Endothelial cell of umbilical vein (primary cell): ENCODE measurements at places on chromosomes 1 and 21. TPM values are rescaled to one million over a fixed set of nuclear protein-coding genes. Genes with fewer than 3 reads are reported as not detected.
A peak's percentile ranks its signal among the peaks of the same experiment; 100 is the strongest.

The MSH4 gene
- 0.01 TPM in 1 of 2 replicates, not detected in the other for polyA plus RNA-seq

DNA sequence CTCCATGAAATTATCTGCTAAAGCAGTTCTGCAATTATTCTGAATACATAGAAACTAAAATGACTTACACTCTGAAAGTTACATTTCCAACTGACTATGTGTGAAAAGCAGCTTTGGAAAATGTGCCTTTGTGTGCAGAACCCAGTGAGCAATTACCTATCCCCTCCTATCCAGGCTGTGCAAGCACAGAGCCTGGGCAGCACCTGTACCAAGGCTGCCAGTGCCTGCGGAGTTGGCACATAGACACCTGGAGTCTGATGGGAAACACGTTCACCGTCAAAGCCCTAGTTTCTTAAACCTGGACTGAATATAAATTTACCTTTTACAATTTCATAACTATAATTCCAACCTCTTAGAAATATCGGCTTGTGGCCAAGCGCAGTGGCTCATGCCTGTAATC lies 307.3 kb downstream of the KCNH1 start:
- DNase-seq, result no peak
- H3K4me3 ChIP-seq, result no peak overlapping the region
- H3K27ac ChIP-seq, result no peak overlapping the region
- H3K4me1 ChIP-seq, result no peaks in the 10 kb centered on the region

GRCh38 chr1:111992476-111992875 lies 3.0 kb upstream of the KCND3 start:
- no peaks in the 10 kb centered on the region for H3K4me1 ChIP-seq
- no peak overlapping the region for H3K27ac ChIP-seq
- H3K27me3 ChIP-seq, result peaks cover 44% of the 10 kb centered on the region
- no peak for DNase-seq

The PDPN gene
- polyA plus RNA-seq, result not detected in 2 replicates

- DNase-seq, result no peak
- no peaks in the 10 kb centered on the region for H3K4me1 ChIP-seq
- no peak within 1 kb of the TSS for H3K4me3 ChIP-seq
- H3K27me3 ChIP-seq, result no peaks in the 10 kb centered on the region
Observed at GRCh38 chr1:109539676-109540075, at the start of gene GPR61. Gene GPR61, plus strand, starts transcription at chr1:109539872. Its CDS starts 3,151 bp downstream, at chr1:109543023.

DNA sequence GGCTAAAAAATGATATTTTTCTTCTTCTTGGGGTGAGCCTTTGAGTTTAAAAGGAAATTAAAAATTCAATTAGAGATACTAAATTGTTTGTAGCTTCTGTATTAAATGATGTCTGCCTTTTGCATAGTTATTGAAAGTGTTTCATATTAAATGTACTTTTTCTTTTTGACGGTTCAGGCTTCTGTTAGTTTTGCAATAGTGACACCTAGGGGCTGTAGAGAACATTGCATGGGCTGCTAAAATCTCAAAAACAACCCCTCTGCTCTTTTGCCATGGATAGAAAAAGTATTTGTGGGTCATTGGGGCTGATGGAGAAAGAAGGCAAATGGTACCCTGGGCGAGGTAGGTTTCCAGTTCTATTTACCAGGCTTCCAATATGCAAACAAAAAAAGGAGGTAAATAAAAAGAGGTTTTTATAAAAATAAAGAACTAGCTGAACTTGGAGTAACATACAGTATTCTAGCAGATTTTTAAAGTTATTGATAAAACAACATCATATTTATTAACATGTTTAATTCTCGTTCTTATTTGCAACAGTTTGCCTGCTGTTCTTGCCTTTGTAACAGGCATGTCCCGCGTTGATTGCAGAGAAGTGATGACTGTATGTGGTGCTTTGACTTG lies 115.4 kb upstream of the HOOK1 start:
- peaks cover 4% of the 10 kb centered on the region for H3K4me1 ChIP-seq
- H3K27me3 ChIP-seq, result no peaks in the 10 kb centered on the region

GRCh38 chr1:224064150-224064549 lies 49.8 kb upstream of the FBXO28 start:
- no peaks in the 10 kb centered on the region for H3K27me3 ChIP-seq
- no peak for DNase-seq

The OR2T11 gene
- not detected in 2 replicates for polyA plus RNA-seq

DNA sequence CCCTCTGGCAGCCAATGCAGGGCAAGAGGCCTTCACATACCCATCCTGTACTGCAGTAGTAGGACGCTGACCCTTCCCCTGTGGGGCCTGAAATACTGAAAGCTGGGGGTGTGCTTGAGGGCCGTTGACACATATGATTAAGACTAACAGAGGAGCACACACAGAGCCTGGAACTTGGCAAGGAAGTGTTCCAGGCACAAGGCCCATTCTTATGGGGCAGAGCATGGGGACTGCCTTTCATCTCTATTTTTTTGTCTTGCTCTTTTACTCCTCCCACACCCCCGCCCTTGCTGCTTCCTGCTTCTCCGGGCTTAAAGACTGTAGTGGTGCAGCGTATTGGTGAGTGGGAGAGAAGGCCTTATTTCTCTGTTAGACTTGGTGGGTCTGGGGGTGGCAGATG lies 137.4 kb downstream of the BACH1 start:
- H3K4me1 ChIP-seq, result no peaks in the 10 kb centered on the region
- no peak overlapping the region for H3K4me3 ChIP-seq
- no peaks in the 10 kb centered on the region for H3K36me3 ChIP-seq
- H3K27ac ChIP-seq, result no peak overlapping the region

DNA sequence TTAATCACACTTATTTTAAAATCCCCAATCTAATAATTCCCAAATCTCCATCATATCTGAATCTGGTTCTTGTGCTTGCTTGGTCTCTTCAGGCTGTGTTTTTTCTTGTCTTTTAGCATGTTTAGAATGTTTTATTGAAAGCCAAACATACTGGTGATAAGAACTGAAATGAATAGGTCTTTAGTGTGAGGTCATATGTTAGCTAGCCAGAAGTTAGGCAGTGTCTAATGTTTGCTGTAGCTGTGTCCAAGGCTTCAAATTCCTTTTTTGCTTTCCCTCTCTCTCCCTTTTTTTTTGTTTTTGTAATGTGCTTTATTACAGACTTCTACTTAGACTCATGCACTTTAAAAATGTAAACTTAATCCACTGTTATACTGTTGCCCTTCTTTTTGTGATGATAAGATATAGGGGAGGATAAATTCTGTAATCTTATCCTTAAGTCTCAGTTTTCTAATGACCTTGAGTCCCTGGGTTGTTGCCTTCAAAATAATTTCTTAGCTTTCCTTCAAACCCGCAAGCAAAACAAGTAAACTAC lies 725.1 kb downstream of the BRINP3 start:
- DNase-seq, result no peak
- no peaks in the 10 kb centered on the region for H3K36me3 ChIP-seq
- H3K27me3 ChIP-seq, result no peaks in the 10 kb centered on the region
- H3K27ac ChIP-seq, result no peak overlapping the region

DNA sequence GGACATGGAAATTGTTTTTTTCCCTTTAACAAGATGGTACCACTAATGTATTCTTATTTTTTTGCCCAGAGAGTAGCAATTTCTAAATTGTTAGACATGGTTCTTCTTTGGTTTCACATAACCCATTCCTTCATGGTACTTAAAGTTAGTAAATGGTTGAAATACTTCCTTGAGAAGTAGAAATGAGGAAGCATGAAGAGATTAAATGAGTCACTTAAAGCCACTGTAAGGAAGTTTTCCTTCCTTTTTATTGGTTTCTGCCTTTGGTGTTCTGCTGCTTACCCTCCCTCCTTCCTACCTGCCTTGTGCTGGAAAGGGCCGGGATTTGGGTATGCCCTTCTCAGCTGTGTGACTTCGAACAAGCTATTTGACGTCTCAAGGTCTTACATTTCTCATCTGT lies 101.0 kb downstream of the KIF26B start:
- H3K36me3 ChIP-seq, result no peaks in the 10 kb centered on the region
- H3K4me3 ChIP-seq, result no peak overlapping the region
- no peaks in the 10 kb centered on the region for H3K27me3 ChIP-seq
- no peak for DNase-seq

DNA sequence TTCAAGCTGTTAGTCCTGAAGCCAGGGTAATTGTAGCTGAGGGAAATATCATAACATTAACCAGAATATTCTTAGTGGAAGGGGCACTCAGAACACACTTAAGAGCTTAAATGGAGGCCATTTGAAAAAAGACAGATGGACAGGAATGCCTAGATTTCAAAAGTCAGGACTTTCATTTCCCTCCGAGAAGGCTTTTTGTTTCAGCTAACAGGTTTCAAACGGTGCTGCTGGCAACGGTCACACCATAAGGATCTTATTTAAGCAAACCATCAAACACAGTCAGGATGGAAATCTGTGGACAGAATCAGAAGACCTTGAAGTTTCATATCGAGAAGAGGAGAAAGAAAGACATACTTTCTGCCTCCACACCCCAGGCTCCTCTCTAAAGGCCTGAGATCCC lies 70.1 kb downstream of the SLC66A1 start:
- H3K4me1 ChIP-seq, result peaks cover 21% of the 10 kb centered on the region
- H3K36me3 ChIP-seq, result peaks cover 30% of the 10 kb centered on the region
- H3K27ac ChIP-seq, result no peak overlapping the region
- H3K4me3 ChIP-seq, result no peak overlapping the region
- no peaks in the 10 kb centered on the region for H3K27me3 ChIP-seq

GRCh38 chr1:231553320-231553719 lies 24.9 kb downstream of the TSNAX start:
- DNase-seq, result peak; percentile 67
- H3K4me1 ChIP-seq, result peaks cover 2% of the 10 kb centered on the region
- no peaks in the 10 kb centered on the region for H3K27me3 ChIP-seq
- H3K36me3 ChIP-seq, result no peaks in the 10 kb centered on the region
- H3K27ac ChIP-seq, result no peak overlapping the region

The CFAP107 gene
- not detected in 2 replicates for polyA plus RNA-seq

The ATP13A2 gene
- polyA plus RNA-seq, result 60.6 and 76.2 TPM in 2 replicates

- DNase-seq, result no peak
- no peaks in the 10 kb centered on the region for H3K27me3 ChIP-seq
- H3K27ac ChIP-seq, result no peak overlapping the region
- H3K4me3 ChIP-seq, result no peak overlapping the region
- no peaks in the 10 kb centered on the region for H3K36me3 ChIP-seq
Observed at GRCh38 chr1:198660341-198661261, 21.8 kb downstream of the PTPRC start.
